ENCODE measurements at places on chromosomes 6 and 20.

DNA sequence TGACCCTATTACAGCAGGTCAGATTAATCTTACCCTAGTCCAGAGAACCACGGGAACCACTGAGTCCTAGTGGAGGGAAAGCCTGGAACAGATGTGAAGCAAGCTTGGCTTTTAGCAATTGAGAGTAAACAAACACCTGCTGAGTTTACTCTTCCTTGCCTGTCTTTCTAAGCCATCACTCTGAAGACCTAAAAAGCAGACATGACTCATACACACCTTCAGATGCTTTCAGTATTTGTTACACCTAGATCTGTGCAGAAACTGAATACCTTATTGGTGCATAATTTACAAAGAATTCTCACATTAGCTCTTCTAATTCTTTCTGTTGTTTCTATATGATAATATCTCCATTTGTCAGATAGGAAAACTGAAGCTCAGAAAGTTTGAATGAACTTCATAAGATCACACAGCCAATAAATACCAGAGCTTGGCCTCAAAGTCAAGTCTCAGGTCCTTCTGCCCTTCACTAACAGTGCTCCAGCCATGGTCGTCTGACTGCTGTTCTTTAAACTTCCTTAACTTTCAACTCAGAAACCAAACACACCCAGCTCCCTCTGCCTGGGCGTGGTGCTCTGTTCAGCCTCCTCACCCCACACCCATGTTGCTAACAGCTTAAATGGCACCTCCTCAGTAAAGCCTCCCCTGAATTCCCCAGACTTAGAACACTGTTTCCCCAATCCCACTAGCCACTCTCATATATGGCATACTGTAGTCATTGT lies 8.6 kb upstream of the GABBR1 start:
- DNase-seq, result no peak

DNA sequence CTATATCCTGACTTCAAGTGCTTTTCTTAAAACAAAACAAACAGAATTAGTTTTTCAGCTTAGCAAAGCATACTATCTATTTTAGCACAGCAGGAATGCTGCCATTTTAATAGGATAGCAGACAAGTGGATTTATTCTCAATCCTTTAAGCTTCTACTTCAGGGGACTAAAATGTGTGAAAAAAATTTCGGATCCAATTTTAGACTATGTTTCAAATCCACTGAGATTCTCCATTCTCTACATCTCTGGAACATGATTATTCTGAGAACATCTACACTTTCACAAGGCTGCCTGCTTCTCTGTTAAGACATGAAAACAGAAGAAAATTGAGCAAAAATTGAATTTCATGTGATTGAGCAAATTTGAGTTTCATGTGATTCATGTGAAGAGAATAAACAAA lies 1321.3 kb downstream of the HACE1 start:
- DNase-seq, result no peak

GRCh38 chr20:56400001-56400640 lies 7.7 kb downstream of the CSTF1 start:
- peak; percentile 65 for DNase-seq

- DNase-seq, result no peak
Measured at GRCh38 chr6:155693573-155694418, 238.2 kb upstream of the NOX3 start.

DNA sequence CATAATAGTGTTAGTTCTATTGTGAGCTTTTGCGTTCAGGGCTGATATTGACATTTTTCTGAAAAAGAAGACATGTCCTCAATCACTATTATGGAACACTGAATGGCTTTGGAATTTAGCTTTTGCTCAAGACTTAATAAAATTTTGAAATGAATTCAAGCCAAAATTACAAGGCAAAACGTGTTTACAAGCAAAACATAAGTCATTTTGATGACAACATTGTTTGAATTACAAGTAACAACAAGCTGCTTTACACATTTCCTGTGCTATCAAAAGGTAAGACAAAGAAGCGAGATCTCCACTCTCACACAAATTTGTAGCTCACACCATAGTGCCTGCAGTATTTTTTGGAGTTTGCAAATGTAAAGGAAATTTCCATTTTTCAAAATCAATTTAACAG lies 37.4 kb downstream of the POU3F2 start:
- no peak for DNase-seq

GRCh38 chr20:35539756-35540212 lies 2.1 kb upstream of the ERGIC3 start:
- no peak for DNase-seq

Data from stimulated activated CD4-positive, alpha-beta T cell treated with anti-CD3 and anti-CD28 coated beads, Interleukin-1b, Interleukin-23, amount 100 ng/mL, for 4 hours (primary cell).